Esophagus muscularis mucosa (tissue), 4 donors: ENCODE measurements at places on chromosomes 2 and 18. TPM values are rescaled to one million over a fixed set of nuclear protein-coding genes. Genes with fewer than 3 reads are reported as not detected.

- no peak for DNase-seq
Measured at GRCh38 chr2:241885291-241885945, 15.9 kb downstream of the RTP5 start.

- DNase-seq, result no peak
Measured at GRCh38 chr2:237524631-237525030, 37.6 kb downstream of the MLPH start.

DNA sequence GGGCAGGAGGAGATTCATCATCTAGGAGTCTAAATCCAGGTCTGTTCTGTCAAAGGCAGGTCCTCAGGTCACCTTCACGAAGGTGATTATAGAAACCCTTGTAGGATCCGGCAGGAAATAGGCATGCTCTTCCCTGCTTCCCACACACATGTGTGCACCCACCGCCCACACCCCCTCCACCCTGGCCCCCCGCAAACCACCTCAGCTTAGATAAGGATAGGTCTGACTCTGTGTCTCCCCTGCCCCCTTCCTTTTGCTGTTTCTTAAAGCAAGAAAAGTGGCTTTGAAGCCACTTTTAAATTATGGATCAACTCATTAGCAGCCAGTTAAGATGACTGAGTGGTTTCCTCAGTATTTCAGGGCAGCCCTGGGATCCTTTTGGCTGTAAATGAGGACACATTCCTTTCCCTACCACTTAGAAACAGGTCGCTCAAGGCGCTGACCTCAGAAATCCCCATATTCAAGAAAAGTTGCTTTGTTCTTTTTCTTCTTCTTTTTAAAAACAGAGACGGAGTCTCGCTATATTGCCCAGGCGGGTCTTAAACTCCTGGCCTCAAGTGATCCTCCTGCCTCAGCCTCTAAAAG, 14.5 kb upstream of the CIB4 start:
- no peak for DNase-seq

- no peak for DNase-seq
Measured at GRCh38 chr2:59458800-59459199, 1094.7 kb downstream of the BCL11A start.

Gene COLEC12
- 17.9 TPM for total RNA-seq

Gene OXER1
- total RNA-seq, result 0.63 TPM
